NCI-H1694 treated with DMSO at 0.1 percent for 48 hours (cell line): ENCODE measurements at places on chromosomes 11 and 22.
A peak's percentile ranks its signal among the peaks of the same experiment; 100 is the strongest.

- DNase-seq: no peak
Measured at GRCh38 chr11:60874421-60875365, 7.4 kb downstream of the ZP1 start.

GRCh38 chr11:47143322-47143721 lies 33.4 kb downstream of the ARFGAP2 start:
- DNase-seq: peak; percentile 46

GRCh38 chr11:7894251-7894650 lies 36.8 kb downstream of the OR10A6 start:
- DNase-seq: no peak

GRCh38 chr11:112023104-112023503 lies 2.1 kb upstream of the DLAT start:
- DNase-seq: no peak

GRCh38 chr22:38259370-38259769 lies 13.4 kb downstream of the TMEM184B start:
- no peak for DNase-seq

DNA sequence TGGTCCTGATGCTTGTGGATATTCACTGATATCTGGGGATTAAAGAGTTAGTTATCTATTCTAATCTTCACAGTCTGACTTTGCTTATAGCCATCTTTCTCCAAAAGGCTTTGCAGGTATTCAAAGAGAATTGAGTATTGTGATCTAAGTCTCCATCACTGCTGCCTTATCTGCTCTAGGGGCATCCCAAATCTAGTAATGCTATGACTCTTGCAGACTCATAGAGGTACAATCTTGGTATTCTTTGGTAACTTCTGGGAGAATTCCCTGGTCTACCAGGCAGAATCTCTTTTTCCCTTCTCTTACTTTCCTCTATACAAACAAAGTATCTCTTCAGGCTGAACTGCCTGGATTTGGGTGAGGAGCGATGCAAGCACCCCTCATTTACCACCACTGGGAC lies 746.3 kb downstream of the JRKL start:
- DNase-seq: no peak

GRCh38 chr11:16081382-16082094 lies 274.8 kb downstream of the SOX6 start:
- no peak for DNase-seq

DNA sequence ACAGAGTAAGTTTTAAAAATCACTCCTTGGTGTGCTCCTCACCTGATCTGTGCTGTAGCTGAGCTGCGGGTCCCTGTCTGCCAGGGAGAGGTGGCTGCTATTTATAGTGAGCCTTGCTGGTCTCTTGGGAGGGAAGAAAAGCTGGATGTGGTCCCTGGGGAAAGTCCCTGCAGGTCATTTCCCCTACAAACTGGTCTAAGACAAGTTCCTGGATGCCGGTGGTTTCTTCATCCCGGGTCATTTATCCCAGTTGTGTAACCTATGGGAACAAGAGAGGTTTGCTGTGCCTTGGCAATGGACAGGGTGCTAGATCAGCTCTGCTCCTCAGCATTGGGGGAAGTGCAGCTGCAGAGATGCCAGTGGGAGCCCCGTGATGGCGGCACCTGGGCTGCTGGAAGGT lies at the start of gene SAA2:
Gene SAA2 (minus strand): TSS at position 108 of the 400 bp plus-strand sequence. CDS start 657 bp downstream, outside the sequence.
- no peak for DNase-seq

- peak; percentile 46 for DNase-seq
Measured at GRCh38 chr22:20741634-20742581, 32.0 kb upstream of the SERPIND1 start.
